A549 treated with AZD2906 at 1 μM for 4 hours (cell line): ENCODE measurements at places on chromosomes 11 and 22. TPM values are rescaled to one million over a fixed set of nuclear protein-coding genes. Genes with fewer than 3 reads are reported as not detected.

The YPEL4 gene
- 0.14 to 0.36 TPM (median 0.25 TPM) in 4 of 5 replicates, not detected in the other for total RNA-seq

The TNNT3 gene
- total RNA-seq, result 0.10 to 0.26 TPM (median 0.11 TPM) in 3 of 5 replicates, not detected in the others

The CEP126 gene
- 1.7 to 2.7 TPM (median 2.1 TPM) in 5 replicates for total RNA-seq

The PUS3 gene
- 6.5 to 10.6 TPM (median 7.8 TPM) in 5 replicates for total RNA-seq

The CNIH2 gene
- 2.1 to 3.0 TPM (median 2.3 TPM) in 5 replicates for total RNA-seq

The OR6T1 gene
- not detected in 5 replicates for total RNA-seq

The MTFP1 gene
- 65.6 to 72.5 TPM (median 68.0 TPM) in 5 replicates for total RNA-seq

The MIAT gene
- 0.14 to 0.30 TPM (median 0.23 TPM) in 5 replicates for total RNA-seq

The MMP7 gene
- total RNA-seq, result 20.6 to 32.5 TPM (median 23.4 TPM) in 5 replicates

The P2RX3 gene
- 0.09 to 0.37 TPM (median 0.14 TPM) in 4 of 5 replicates, not detected in the other for total RNA-seq

The UPK3A gene
- total RNA-seq, result not detected in 5 replicates

The CHRDL2 gene
- 3.1 to 5.7 TPM (median 4.0 TPM) in 5 replicates for total RNA-seq

The FDXACB1 gene
- 1.4 to 1.6 TPM (median 1.5 TPM) in 5 replicates for total RNA-seq

The NEFH gene
- total RNA-seq, result 0.08 to 0.19 TPM (median 0.12 TPM) in 5 replicates

The RHOD gene
- 32.5 to 52.9 TPM (median 48.2 TPM) in 5 replicates for total RNA-seq

The L3MBTL2 gene
- 17.4 to 19.3 TPM (median 18.7 TPM) in 5 replicates for total RNA-seq

The MUC5AC gene
- 0.95 to 1.9 TPM (median 1.6 TPM) in 5 replicates for total RNA-seq

The CCDC88B gene
- total RNA-seq, result 8.6 to 10.5 TPM (median 10.2 TPM) in 5 replicates

The POTEH gene
- not detected in 5 replicates for total RNA-seq

The ANKK1 gene
- 0.05 to 0.10 TPM (median 0.10 TPM) in 3 of 5 replicates, not detected in the others for total RNA-seq
